ENCODE measurements at places on chromosomes 4 and X.

GRCh38 chr4:78902298-78902697 is 36.9 kb downstream of the PAQR3 start:
- DNase-seq: no peak

- DNase-seq: no peak
Observed at GRCh38 chr4:15469402-15470127, at the start of gene CC2D2A. Gene CC2D2A (plus strand): TSS chr4:15469882. CDS start chr4:15475933, 6,051 bp downstream.

- DNase-seq: peak; percentile 36
Observed at GRCh38 chr4:57110640-57111511, 691 bp upstream of the IGFBP7 start.

DNA sequence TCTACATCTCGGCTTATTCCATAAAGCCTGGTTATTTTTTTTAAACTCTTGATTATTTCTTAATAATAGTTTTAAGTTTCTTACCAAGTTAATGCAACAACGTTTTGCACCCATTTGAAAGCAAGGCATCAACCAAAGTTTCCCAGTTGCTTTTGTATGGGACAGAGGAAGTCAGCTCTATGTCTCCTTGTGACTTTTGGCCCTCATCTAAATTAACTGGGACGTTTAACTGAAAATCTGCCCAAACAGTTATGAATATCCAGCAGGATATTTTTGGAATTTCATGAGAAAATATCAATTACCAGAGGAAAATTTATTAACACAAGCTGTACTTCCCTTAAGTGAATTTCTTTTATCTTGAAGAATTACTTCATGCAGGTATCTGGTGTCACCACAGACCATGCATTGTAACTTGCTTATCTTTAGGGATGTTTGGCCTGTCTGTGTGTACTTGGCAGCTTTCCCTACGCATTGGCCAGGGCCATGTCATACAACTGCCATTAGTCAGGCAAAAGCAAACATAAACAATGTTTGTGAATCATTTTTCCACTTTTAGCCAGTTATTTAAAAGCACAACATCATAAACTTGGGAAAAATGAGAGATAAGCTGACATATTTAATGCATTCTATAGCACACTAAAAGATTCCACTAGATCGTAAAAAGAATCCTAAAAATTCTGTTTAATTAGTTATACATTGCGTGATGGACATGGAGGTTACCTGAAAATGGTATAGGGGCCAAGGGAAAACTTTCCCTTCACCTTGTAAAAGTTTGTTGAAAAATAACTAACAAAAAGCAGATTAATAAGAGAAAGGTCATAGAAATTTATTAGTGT is 101.4 kb upstream of the PDE5A start:
- no peak for DNase-seq

DNA sequence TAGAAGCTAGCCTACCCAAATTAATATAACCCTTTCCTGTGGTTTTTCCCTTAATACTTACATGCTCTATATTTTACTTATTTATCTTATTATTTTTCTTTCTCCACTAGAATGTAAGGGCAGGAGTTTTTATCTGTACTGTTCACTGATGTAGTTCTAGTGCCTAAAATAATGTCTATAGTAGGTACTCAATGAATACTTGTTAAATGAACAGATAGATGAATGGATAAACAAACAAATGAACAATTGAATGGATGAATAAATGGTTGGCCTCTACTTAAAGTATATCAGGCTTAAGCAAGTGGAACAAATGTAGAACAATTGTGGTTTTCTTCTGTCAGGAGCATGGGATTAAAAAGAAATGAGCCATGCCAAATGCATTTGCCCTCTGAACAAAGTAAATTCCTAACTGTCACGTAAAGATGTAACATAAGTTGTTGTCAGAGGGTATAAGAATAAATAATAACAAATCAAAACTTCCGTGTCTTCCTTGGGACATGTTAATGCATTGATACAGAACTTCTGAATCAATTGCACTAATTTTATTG is 54.1 kb downstream of the SYTL5 start:
- DNase-seq: no peak

DNA sequence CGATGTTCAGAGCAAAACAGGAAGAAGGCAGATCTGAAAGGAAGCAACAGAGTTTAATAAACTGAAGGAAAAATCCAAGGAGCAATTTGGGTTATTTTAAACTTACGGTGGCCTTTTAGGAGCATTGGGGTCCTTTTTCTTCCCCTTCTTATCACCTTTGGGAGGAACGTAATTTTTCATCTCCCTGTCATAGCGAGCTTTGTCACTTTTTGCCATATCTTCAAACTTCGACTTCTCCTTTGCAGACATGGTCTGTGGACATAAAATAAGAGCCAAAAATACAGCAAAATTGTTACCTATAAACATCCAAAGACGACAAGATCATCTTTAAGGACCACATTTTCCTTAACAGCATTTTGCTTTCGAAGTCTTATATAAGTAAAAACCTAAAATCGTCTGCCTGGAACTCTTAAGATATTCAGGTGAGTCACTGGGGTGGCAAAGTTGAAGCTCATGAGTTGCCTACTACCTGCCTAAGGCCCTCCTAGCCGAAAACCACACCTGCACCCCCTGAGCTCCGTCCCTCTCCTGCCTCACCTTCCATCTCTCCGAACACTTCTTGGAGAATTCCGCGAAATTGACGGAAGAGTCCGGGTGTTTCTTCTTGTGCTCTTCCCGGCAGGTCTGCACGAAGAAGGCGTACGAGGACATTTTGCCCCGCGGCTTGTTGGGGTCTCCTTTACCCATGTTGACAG is 1.0 kb downstream of the HMGB2 start:
- no peak for DNase-seq

GRCh38 chr4:182297659-182298058 is 54.5 kb downstream of the TENM3 start:
- no peak for DNase-seq

- no peak for DNase-seq
Observed at GRCh38 chrX:151984328-151984727, 9.9 kb upstream of the GABRE start.

GRCh38 chr4:137514406-137515111 is 17.7 kb downstream of the PCDH18 start:
- DNase-seq: no peak

DNA sequence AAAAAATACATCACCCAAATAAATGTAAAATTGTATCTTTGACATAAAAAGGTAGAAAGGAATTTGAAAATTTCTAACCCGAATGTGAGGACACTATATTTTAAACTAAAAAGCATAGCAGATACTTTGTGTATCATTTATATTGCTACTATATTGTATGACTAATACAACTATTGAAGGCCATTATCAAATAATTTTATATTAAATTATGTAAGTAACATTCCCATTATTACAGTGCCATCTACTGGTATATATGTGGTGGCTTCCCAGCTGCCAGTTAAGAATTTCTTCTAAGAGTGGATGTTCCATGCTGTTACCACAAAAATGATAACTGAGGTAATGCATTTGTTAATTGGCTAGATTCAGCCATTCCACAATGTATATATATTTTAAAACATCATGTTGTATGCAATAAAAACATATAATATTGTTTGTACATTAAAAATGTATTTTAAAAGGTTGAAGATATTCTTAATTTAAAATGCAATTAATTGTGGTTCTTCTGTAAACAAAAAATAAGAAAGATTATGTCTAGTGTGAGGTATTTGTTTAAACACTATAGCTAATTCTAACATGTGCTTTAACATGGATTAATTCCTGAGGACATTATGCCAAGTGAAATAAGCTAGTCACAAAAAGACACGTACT is 65.3 kb downstream of the EGF start:
- DNase-seq: no peak

- DNase-seq: peak; percentile 28
Observed at GRCh38 chr4:111943796-111944203, 201.5 kb upstream of the FAM241A start.

DNA sequence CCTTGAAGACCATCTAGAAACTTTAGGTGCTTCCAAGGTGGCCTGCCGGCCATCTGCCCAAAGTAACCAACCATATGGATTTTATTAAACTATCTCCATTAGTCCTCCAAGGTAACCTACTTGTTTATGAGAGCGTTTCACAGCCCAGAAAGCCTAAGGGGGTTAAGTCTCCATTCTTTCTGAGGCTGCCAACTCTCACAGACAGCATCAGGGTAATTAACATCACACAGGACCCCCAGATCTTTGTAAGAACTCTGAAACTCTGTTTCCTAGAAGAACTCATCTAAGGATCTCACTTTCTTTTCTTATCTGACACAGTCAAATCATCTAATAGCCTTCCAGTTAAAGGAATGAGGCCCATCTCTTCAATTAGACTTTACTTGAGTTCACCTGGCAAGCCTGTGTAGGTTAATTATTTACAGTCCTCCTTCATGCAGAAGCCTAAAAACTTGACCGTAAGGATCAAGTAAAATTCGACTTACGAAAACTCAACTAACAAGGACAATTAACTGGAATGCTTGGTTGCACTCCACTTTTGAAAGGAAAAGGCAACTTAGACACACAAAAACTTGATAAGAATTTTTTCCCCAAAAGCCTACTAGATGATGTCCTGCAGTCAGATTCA is 252.5 kb downstream of the GRIA3 start:
- DNase-seq: no peak

DNA sequence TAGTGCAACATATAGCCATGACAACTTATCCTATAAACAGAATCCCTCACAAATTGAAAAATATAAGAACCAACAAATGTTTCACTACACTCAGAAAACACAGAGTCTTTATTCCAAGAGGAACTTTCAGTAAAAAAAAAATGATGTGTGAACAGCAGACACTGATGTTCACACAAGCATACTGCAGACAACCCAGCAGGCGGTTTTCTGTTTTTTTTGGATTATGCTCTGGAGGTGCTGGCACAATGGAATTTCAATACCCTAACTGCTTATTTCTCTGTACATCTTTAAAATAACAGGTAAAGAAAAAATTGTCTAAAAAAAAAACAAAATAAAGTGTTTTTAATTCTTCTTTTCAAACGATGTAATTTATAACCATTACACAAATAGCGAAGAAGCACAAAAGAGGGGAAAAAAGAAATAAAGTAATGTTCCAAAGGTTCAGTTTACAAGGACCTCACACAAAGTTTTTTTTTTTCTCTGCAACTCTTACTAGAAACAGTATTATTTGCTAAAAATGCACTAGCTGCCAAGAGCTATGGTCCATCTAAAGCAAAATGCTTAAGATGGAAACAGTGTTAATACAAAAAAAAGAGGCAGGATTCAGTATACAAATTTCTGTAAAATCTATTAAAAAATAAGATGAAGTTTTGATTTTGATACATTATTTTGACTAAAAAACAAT is 55.3 kb downstream of the ANAPC10 start:
- DNase-seq: no peak

DNA sequence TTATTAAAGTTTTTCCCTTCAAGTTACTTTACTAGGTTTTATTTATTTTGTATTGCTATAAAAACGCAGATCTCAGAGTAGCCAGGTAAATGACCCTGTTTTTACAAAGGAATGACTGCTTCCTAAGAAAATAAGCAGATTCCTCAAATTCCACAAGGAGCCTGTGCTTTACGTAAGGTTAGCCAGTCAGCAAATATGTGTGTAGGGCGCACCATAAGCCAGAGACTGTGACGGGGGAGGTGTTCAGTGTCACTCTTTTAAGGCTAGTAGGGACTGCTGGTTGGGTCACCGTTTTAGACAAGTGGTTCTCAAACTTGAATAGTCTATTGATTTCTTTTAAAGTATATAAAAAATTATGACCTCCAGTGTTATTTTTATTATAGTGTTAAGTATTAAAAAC is 119.9 kb downstream of the ANK2 start:
- DNase-seq: no peak

DNA sequence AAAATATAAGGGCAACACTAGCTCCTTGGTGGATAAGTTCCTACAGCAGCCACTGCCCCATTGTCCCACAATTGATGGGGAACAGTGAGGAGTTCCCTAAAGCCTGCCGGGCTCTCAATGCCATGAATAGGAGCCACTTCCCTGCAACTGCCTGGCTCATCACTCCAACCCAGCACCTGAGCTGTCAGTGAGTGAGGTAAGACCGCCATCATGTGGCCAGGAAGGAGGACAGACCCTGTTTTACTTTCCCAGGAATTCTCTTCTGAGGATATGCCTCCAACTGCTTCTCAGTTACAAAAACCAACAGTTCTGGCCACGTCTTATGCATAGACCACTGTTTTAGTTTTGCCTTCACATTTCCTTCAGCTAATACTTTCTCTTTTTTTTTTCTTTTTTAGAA is 45.5 kb downstream of the SRPX start:
- DNase-seq: no peak

DNA sequence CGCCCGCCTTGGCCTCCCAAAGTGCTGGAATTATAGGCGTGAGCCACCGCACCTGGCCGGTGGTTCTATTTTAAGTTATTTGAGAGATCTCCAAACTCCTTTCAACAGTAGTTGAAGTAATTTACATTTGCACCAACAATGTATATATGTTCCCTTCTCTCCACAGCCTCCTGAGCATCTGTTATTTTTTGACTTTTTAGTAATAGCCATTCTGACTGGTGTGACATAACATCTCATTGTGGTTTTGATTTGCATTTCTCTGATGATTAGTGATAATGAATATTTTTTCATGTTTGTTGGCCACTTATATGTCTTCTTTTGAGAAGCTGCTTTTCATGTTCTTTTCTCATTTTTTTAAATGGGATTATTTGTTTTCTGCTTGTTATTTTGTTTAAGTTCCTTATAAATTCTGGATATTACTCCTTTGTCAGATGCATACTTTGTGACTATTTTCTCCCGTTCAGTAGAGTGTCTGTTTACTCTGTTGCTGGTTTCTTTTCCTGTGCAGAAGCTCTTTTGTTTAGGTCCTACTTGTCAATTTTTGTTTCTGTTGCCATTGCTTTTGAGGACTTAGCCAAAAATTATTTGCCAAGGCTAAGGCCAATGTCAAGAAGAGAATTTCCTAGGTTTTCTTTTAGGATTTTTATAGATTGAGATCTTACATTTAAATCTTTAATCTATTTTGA is 213.2 kb downstream of the ARHGAP24 start:
- DNase-seq: no peak

GRCh38 chrX:49037883-49038475 is 5.2 kb downstream of the TFE3 start:
- no peak for DNase-seq

DNA sequence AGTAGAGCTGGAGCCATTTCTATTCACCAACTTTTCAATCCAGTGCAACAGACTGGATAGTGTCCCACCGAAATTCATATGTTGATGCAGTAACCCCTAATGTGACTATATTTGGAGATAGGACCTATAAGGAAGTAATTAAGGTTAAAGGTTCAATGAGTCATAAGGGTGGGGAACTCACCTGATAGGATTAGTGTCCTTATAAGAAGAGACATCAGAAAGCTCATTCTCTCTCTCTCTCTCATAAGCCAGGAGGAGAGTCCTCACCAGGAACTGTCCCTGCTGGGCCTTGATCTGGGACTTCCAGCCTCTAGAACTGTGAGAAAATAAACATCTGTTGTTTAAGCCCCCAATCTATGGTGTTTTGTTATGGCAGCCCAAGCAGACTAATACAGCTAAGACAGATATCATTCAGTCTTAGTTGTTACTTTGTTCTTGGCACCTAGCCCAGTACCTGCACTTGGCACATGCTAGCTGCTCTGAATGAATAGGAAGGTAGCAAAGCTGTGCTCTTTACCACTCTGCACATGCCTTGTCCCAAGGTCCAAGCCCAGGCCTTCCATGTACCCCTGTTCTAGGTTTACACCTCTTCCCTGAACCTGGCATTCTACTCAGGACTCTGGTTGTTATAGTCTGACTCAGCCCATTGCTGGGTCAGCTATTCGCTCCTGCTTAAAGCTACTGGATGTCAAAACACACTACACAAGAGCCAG is 19.2 kb upstream of the BRS3 start:
- DNase-seq: no peak

GRCh38 chrX:77918568-77918967 is 8.1 kb downstream of the ATP7A start:
- DNase-seq: no peak

GRCh38 chr4:124883632-124884031 is 171.1 kb upstream of the ANKRD50 start:
- DNase-seq: no peak

- DNase-seq: no peak
Observed at GRCh38 chr4:106289737-106290136, 26.3 kb downstream of the TBCK start.

Data from GM19239 (cell line).